SHP77 treated with DMSO at 0.1 percent for 48 hours (cell line): ENCODE measurements at places on chromosomes 6 and 20.

GRCh38 chr20:45320948-45321595 lies 13.0 kb upstream of the MATN4 start:
- DNase-seq, result no peak

DNA sequence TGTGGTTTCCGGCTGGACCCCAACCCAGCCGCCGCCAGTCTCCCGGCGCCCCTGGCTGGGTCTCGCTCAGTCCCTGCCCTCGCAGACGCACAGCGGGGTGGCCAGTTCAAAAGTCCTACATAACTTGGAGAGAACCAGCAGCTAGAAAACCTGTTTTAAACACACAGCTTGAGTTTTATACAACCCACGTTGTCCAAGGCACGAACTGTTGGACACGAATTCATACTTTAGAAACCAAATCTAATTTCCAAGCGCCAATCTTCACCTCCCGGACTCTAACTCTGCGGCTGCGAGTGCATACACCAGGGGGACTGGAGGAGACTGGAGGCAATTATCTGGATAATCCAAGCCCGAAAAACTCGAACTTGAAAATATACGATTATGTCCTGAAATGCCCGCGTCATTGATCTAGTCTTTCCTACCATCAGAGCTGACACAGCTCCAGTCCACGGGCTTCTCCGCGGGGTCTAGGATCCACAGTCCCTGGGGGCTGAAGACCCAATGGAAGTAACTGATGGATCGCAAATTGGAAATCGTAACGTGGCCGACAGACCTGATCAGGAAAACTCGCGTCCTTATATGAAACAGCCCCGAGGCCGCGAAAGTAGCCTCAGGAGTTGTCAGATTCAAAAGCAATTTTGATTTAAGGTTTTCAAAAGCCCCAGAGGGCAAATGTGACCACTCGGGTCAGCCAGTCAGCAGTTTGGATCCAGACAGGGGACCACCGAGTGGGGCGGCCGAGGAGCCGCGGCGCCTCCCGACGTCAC lies 843 bp upstream of the HEY2 start:
- DNase-seq, result no peak

- DNase-seq, result no peak
Measured at GRCh38 chr6:32964776-32965175, 3.6 kb upstream of the BRD2 start.

GRCh38 chr6:165571068-165571682 lies 91.9 kb downstream of the PDE10A start:
- no peak for DNase-seq

DNA sequence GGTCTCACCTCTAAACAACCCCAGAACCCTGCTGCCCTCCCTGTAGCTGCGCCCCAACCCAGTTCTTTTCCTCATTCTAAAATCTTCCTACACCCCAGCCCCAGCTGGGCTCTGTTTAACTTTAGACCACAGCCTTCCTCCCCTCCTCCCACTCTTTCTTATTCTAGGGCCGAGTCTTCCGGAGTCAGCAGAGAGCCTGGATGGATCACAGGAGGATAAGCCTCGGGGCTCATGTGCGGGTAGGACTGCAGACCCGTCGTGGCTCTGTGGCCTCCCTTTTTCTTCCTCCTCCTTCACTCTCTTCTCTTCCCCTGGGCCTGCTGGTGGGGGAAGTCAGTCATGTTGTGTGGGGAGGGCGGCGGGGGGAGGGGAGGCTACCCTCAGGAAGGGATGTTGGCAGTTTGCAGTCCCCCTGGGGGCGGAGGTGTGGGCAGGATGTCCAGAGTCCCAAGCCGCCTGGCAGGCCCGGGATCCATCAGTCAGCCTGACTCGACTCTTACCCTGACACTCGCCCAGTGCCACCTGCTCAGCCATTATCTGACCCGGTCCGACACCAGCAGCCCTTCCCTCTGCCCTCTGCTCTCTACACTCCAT lies 8.1 kb downstream of the CAPN11 start:
- no peak for DNase-seq

GRCh38 chr6:153401751-153402150 lies 270.7 kb upstream of the RGS17 start:
- DNase-seq, result no peak
